Retina (tissue), 1 donor: ENCODE measurements at places on chromosomes 1 and 21.

DNA sequence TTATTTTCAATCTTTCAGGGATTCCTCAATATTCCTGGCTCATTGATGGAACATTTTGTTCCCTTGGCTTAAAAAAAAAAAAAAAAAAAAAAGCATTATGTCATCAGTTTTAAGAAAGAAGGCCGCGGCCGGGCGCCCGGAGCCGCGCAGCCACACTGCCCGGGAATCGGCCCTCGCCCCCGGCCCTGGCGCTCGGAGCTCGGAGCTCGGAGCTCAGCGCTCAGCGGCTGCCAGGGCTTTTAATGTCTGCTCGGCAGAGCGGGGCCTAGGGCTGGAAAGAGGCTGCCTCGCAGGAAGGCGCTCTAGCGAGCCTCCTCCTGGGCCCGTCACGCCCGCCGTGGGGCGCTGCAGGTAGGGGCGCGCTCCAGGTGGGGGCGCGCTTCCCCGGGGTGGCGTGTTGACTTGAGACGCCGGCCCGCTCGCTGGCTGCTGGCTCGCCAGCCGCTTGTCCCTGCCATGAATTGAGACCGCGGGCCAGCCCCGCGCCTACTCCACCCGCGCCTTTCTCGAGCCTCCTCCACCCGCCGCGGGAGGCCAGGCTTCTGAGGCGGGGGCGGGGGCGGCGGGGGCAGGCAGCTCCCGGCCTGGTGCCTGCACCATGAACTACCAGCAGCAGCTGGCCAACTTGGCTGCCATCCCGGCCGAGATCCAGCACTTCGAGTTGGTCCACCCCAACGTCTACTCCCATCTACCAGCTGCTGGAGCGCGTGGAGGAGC, 5.4 kb upstream of the TDRD5 start:
- peak; percentile 92 for DNase-seq

DNA sequence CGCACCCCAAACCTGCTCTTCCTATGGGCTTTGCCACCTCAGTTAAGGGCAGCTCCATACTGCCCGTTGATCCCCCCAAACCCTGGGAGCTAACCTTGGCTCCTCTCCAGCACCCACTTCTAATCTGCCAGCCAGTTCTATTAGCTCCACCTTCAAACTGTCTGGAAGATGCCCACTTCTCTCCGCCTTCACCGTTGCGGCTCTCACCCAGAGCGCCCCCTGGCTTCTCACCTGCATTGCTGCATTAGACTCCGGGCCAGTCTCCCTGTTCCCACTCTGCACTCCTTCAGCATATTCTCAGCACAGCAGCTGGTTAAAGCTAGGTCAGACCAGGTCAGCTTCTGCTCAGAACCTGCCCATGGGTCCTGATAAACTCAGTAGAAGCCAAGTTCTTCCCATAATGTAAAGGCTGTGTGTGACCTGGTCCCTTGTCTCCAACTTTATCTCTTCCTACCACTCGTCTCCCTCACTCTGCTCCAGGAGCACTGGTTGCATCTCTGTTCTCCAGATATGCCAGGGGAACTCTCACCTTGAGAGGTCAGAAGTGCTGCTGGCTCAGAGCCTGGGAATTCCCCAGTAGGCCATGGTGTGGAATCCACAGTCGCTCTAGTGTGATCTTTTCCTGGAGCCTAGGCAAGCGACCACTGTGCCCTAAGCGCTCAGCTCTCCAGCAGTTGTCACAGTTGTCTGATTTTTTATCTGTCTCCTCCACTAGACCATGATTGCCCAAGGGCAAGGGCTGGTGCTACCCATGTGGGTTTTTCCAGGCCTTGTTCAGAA, 150.3 kb downstream of the HMGB4 start:
- peak; percentile 35 for DNase-seq

GRCh38 chr1:217135569-217135915, 412.3 kb upstream of the ESRRG start:
- peak; percentile 86 for DNase-seq

DNA sequence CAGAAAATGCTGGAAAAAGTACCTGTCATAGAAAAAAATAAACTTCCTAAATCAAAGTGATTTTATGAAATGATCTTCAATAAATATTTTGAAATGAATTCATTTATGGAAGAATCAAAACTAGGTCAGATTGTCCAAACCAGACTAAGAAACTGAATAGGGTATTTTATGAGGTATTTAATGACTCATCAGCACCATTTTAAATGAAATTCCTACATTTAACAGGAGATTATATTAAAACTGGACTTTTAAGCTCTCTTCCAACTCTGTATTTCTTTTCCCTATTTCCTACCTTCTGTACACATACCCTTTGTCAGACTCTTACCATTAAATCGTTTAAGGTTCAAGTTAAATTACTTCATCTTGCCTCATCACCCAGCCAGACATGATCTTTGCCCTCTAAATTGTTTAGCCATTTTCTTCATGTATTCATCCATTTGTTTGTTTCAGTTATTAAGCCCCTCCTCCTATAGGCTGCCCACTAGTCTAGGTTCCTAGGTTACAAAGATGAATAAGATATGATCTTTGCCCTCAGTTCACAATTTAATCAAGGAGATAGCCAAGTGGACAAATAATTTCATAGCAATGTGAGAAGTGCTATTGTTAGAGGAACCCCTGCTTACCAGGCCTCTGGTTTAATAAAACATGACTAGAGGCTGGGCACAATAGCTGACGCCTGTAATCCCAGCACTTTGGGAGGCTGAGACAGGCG, 25.0 kb downstream of the TATDN3 start:
- DNase-seq = no peak

- DNase-seq = no peak
Measured at GRCh38 chr1:50438945-50439344, 15.7 kb upstream of the DMRTA2 start.

DNA sequence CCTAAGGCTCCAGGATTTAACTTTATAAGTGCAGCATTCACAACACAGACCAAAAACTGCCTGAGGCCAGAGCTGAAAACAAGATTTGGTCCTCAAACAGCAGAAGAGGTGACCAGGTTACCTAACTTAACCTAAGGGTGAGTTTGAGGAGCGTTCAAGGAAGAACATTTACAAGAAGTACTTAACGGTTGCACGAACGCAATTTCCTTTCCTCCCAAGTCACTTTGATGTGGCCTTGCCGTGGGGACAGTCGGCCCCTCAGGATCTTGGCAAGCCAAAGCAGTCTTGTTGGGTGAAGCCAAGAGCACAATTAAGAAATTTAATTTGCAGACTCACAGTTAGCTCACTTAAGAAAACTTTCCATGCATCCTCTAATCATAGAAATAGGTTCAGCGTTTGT, 202.6 kb upstream of the COA6 start:
- DNase-seq = no peak
